ENCODE measurements at places on chromosomes 5 and 9.

- DNase-seq, result no peak
These were observed 40.9 kb downstream of the TRIO start for GRCh38 chr5:14184082-14184481.

- DNase-seq, result no peak
These were observed 303.2 kb downstream of the ACTL7B start for GRCh38 chr9:108552459-108553040.

- no peak for DNase-seq
These were observed 110.0 kb upstream of the RPS23 start for GRCh38 chr5:82388181-82388580.

GRCh38 chr5:55180016-55180415 lies 7.0 kb upstream of the CDC20B start:
- no peak for DNase-seq

DNA sequence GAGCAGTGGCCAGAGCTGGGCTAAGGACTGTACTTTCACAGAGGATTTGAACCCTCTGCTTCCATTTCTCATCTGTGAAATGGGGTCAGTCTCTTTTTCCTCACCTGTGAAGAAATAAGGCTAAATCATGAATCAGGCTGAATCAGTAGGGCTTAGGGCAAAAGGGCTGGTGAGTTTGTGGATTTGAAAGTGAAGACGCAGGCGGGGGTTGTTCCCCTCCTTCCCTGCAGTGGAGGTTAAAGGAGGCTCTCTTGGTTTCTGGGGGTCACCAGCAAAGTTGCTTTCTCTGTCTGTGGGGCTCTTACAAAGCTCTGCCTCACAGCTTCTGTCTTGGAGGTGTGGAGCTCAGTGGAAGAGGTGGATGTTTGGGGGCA lies 17.6 kb upstream of the NDST1 start:
- no peak for DNase-seq

- no peak for DNase-seq
These were observed 97.1 kb upstream of the IL12B start for GRCh38 chr5:159427180-159428012.

DNA sequence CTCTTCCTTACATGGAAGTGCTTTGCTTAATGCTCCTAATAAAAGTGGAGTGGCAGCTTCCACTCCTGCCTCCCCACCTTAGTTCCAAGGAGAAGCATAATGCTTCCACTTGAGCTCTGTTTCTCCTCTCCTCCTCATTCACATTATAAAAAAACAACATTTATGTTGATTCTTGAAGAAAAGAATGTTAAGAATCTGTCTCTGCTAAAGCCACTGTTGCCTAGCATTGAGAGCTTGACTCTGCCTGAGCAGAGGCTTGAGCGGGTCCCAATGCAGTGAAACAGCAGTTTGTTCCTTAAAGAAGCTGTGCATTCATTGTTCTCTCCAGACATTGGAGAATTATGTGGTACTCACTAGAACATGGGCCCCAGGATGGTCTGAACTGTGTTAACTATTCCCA lies 101.5 kb upstream of the GHR start:
- DNase-seq, result no peak

All from stimulated activated CD4-positive, alpha-beta T cell treated with anti-CD3 and anti-CD28 coated beads, Interleukin-2, amount 100 ng/mL, for 48 hours (primary cell).